Liver (tissue), 10 donors: ENCODE measurements at places on chromosomes 2 and 18.
A peak's percentile ranks its signal among the peaks of the same experiment; 100 is the strongest.

DNA sequence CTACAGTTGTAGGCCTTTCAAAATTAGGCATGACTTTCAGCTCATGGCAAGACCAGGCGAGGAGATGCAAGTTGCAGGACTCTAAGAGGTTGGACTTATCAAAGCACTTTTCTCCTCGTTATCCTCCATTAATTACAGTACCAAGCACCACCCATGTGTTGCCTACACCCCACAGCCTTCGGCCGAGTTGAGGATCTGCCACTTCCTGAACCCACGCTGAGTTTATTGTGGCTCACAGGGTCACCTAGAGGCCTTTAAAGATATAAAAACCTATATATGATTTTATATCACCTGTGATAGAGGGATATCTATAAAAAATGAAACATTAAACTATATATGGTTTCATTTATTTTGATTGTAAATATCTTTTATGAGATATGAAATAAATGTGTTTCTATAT is 2.6 kb downstream of the UGT1A10 start:
- H3K4me3 ChIP-seq = no peak overlapping the region
- H3K4me1 ChIP-seq = no peaks in the 10 kb centered on the region
- no peaks in the 10 kb centered on the region for H3K36me3 ChIP-seq
- H3K27ac ChIP-seq = no peak overlapping the region

DNA sequence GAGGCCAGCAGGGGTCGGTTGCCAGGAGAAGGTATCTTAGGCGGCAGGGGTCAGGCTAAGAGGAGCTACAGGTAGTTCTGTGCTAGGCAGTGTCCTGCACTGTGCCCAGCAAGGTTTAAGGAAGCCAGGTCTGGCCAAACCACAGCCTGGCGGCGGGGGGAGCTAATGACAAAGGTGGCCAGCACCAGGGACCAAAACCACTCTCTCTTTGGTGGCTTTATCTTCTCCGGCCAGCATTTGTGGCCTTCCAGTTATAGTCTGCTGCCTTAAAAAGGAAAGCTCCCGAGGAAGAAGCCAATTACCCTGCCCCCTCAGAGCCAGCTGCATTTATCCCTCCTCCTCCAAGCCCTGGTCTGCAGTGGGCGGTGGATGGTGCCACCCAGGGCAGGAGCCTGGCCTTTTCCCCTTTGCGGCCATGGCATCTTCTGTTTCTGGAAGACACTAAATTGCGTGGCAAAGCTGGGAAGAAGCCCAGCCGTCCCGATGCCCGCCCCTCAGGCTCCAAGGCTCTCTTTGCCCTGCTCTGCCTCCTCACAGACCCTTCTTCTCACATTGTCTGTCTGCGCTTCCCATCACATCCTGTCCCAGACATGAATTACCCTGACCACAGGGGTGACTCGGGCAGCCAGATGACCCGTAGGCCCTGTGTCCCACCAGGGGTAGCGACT is 94.6 kb downstream of the EN1 start:
- H3K4me3 ChIP-seq = no peak overlapping the region
- no peak overlapping the region for H3K27ac ChIP-seq
- no peaks in the 10 kb centered on the region for H3K4me1 ChIP-seq
- no peaks in the 10 kb centered on the region for H3K36me3 ChIP-seq

- no peak overlapping the region for H3K4me3 ChIP-seq
- H3K27me3 ChIP-seq = no peaks in the 10 kb centered on the region
- H3K27ac ChIP-seq = no peak overlapping the region
- H3K4me1 ChIP-seq = peaks cover 11% of the 10 kb centered on the region
- DNase-seq = no peak
- H3K36me3 ChIP-seq = no peaks in the 10 kb centered on the region
Observed at GRCh38 chr2:226475650-226476049, 324.0 kb downstream of the IRS1 start.

DNA sequence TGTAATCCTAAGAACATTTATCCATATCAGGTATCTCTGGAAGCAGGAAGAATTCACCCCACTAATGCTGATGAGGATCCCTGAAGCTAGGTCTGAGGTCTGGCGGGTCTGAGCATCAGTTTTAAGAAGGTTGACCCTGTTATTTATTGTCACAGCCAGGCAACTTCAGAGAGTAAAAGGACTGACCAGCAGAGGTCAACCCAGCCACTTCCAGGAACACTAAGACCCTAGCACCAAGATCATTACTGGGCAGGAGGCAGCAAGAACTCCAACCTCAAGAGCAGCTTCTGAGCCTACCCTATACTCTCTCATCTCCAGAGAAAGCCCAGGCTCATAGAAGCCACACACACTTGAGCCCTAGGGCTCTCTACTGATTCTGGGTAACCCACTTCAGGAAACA is 901.4 kb downstream of the DCDC2C start:
- no peak for DNase-seq
- H3K36me3 ChIP-seq = no peaks in the 10 kb centered on the region
- no peaks in the 10 kb centered on the region for H3K4me1 ChIP-seq
- H3K27me3 ChIP-seq = no peaks in the 10 kb centered on the region
- no peak overlapping the region for H3K4me3 ChIP-seq
- H3K27ac ChIP-seq = no peak overlapping the region

GRCh38 chr2:57943315-57943714 is 103.3 kb upstream of the VRK2 start:
- no peaks in the 10 kb centered on the region for H3K4me1 ChIP-seq
- H3K4me3 ChIP-seq = no peak overlapping the region
- no peaks in the 10 kb centered on the region for H3K36me3 ChIP-seq
- no peak overlapping the region for H3K27ac ChIP-seq
- no peak for DNase-seq
- no peaks in the 10 kb centered on the region for H3K27me3 ChIP-seq

GRCh38 chr18:50970006-50970405 is 2.2 kb downstream of the ELAC1 start:
- H3K4me3 ChIP-seq = no peak overlapping the region
- peaks cover 33% of the 10 kb centered on the region for H3K4me1 ChIP-seq
- H3K36me3 ChIP-seq = peaks cover 8% of the 10 kb centered on the region
- no peak for DNase-seq
- peak overlapping the region; percentile 6 for H3K27ac ChIP-seq

DNA sequence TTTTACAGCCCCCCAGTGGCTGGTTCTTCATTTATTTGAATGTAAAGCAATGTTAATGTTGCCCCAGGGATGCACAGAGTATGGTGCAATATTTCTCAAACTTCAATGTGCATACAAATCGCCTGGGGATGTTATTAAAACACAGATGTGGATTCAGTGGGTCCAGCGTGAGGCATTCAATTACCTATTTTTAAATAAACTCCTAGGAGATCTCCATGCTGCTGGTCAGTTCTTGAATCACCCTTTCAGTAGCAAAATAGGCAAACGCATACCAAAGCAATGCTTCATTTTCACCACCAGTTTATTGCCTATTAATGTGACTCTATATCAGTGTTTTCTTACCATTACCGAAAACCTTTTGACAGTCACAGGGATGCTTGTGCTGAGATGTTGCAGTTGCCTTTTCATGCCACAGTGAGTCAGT is 530.7 kb downstream of the CBLN2 start:
- no peaks in the 10 kb centered on the region for H3K36me3 ChIP-seq
- H3K4me1 ChIP-seq = no peaks in the 10 kb centered on the region
- no peak overlapping the region for H3K4me3 ChIP-seq
- H3K27ac ChIP-seq = no peak overlapping the region

GRCh38 chr2:25330273-25330672 is 11.5 kb downstream of the DNMT3A start:
- no peaks in the 10 kb centered on the region for H3K4me1 ChIP-seq
- H3K27me3 ChIP-seq = no peaks in the 10 kb centered on the region
- H3K4me3 ChIP-seq = no peak overlapping the region

GRCh38 chr2:224570328-224570993 is 14.7 kb downstream of the CUL3 start:
- peaks cover 3% of the 10 kb centered on the region for H3K36me3 ChIP-seq
- no peaks in the 10 kb centered on the region for H3K27me3 ChIP-seq
- no peak for DNase-seq
- no peak overlapping the region for H3K4me3 ChIP-seq

DNA sequence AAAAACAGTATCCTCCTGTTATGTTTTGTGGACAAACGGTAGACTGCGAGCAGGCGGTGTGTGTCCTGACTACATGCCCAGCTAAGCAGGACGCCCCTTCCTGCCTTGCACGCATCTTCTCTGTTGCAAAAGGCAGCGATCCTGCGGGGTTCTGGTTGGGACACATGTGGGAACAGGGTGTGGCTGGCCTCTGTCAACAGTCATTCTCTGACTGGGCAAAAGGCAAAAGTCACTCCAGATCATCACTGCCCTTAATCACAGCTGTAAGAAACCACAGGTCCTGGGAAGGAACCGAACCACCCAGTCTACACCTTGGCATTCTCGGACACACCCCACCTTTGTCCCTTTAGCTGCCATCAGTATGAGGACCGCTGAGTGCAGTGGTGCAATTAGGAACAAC is 44.3 kb upstream of the TMEM87B start:
- H3K4me1 ChIP-seq = no peaks in the 10 kb centered on the region
- H3K27me3 ChIP-seq = no peaks in the 10 kb centered on the region
- no peak overlapping the region for H3K4me3 ChIP-seq
- H3K27ac ChIP-seq = no peak overlapping the region

- H3K4me1 ChIP-seq = no peaks in the 10 kb centered on the region
- DNase-seq = no peak
- H3K36me3 ChIP-seq = no peaks in the 10 kb centered on the region
Observed at GRCh38 chr2:110834134-110834827, 101.9 kb downstream of the ACOXL start.

- H3K4me3 ChIP-seq = no peak overlapping the region
- DNase-seq = peak; percentile 35
- H3K27ac ChIP-seq = no peak overlapping the region
- H3K27me3 ChIP-seq = no peaks in the 10 kb centered on the region
- H3K4me1 ChIP-seq = no peaks in the 10 kb centered on the region
Observed at GRCh38 chr2:57497489-57498096, 549.0 kb upstream of the VRK2 start.

DNA sequence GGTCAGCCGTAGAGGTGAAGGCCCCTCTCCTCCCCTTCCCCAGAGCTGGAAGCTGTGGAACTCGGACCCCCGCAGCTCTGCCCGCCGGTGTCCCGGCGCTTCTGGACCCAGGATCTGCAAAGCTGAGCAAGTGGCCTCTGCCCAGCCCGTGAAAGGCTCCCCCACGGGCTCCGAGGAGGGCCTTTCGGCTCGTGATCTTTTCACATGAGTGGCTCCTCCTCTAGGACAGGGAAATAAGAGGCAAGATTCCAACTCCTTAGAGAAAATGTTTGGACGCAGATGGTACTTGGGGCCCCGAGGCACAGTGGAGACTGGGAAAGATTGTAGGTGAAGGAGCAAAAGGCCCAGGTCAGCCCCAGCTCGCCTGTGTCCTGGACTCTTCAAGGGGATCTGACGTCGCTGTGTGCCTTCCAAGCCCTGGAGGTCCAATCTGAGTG is 48.2 kb upstream of the SP3 start:
- H3K27me3 ChIP-seq = no peaks in the 10 kb centered on the region
- H3K4me3 ChIP-seq = no peak overlapping the region
- H3K27ac ChIP-seq = peak overlapping the region; percentile 28
- no peaks in the 10 kb centered on the region for H3K36me3 ChIP-seq

DNA sequence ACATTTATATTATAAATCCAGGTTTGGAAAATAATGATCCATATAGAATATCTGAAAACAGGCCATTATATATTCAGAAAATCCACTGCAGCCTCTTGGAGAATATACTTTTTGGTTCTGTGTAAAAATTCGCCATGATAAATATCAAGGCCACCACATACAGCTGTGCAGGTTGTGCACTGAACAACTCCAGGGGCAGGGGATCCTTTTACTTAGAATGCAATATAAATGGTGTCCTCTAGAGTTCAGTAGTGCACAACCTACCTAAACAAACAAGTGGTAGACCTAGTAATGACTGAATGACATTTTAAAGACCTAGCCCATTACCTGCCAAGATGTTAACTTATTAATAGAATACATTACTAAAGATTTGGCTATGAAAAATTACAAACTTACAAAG is 22.4 kb downstream of the MOGAT1 start:
- no peak overlapping the region for H3K4me3 ChIP-seq
- H3K36me3 ChIP-seq = peaks cover 26% of the 10 kb centered on the region
- H3K27me3 ChIP-seq = no peaks in the 10 kb centered on the region
- DNase-seq = no peak

DNA sequence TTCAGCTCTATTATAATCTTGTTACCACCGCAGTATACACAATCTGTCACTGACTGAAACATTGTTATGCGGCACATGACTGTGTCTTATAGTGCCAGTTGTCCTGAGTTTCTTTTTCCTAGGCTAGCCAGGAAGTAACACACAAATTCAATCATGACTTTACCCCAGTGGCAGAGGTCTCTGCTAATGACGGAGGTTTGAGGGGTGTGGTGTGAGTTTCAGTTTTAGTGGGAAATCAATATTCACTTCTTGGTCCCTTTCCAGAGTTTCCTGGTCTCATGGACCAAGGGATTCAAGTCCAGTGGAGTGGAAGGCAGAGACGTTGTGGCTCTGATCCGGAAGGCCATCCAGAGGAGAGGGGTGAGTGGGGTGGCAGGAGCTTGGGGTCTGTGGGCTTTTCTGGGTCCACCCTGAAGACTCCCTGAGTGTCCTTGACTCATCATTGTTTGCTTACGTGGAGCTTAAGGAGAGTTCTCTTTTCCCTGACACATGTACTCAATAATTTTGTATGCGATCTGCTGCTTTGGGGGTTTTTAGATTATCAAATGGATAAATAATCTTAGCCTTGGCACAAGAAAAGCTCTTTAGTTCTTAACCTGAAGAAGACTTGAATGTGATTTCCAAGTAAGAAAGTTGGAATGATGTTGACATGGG is 39.2 kb downstream of the HK2 start:
- no peak overlapping the region for H3K27ac ChIP-seq
- H3K36me3 ChIP-seq = no peaks in the 10 kb centered on the region
- DNase-seq = no peak
- no peak overlapping the region for H3K4me3 ChIP-seq
- H3K27me3 ChIP-seq = no peaks in the 10 kb centered on the region

GRCh38 chr2:170573671-170574070 is 141.5 kb upstream of the SP5 start:
- H3K27me3 ChIP-seq = no peaks in the 10 kb centered on the region
- no peaks in the 10 kb centered on the region for H3K4me1 ChIP-seq
- no peaks in the 10 kb centered on the region for H3K36me3 ChIP-seq

GRCh38 chr2:71938108-71938507 is 209.6 kb downstream of the CYP26B1 start:
- H3K36me3 ChIP-seq = no peaks in the 10 kb centered on the region
- no peak overlapping the region for H3K27ac ChIP-seq
- no peak overlapping the region for H3K4me3 ChIP-seq
- H3K4me1 ChIP-seq = peaks cover 4% of the 10 kb centered on the region
- DNase-seq = peak; percentile 30

GRCh38 chr2:109685453-109685852 is 71.3 kb downstream of the SOWAHC start:
- DNase-seq = no peak
- no peaks in the 10 kb centered on the region for H3K27me3 ChIP-seq
- H3K4me3 ChIP-seq = no peak overlapping the region
- H3K36me3 ChIP-seq = no peaks in the 10 kb centered on the region
- H3K27ac ChIP-seq = no peak overlapping the region

- DNase-seq = no peak
- H3K4me1 ChIP-seq = no peaks in the 10 kb centered on the region
- no peaks in the 10 kb centered on the region for H3K36me3 ChIP-seq
- H3K27me3 ChIP-seq = no peaks in the 10 kb centered on the region
- H3K4me3 ChIP-seq = no peak overlapping the region
Observed at GRCh38 chr2:57569396-57569795, 477.2 kb upstream of the VRK2 start.
